ENCODE measurements at places on chromosomes 1 and 21. TPM values are rescaled to one million over a fixed set of nuclear protein-coding genes. Genes with fewer than 3 reads are reported as not detected.

The SERPINC1 gene
- total RNA-seq, result 0.10 TPM

The FAM72B gene
- total RNA-seq, result 0.42 TPM

The PRELP gene
- total RNA-seq, result not detected

The CFAP141 gene
- total RNA-seq, result not detected

The MDM4 gene
- total RNA-seq, result 169 TPM

The PLXNA2 gene
- total RNA-seq, result 2.6 TPM

The NBPF11 gene
- 11.3 TPM for total RNA-seq

The MFAP2 gene
- total RNA-seq, result not detected

The HMGB4 gene
- total RNA-seq, result not detected

The USH2A gene
- not detected for total RNA-seq

The SPATA46 gene
- total RNA-seq, result not detected

The OR2L5 gene
- not detected for total RNA-seq

The NR0B2 gene
- total RNA-seq, result not detected

The ARHGEF11 gene
- total RNA-seq, result 18.3 TPM

The PAQR7 gene
- 3.5 TPM for total RNA-seq

The ATG4C gene
- 6.4 TPM for total RNA-seq

All from mononuclear cell (primary cell).